ENCODE measurements at places on chromosomes 5 and 9.
A peak's percentile ranks its signal among the peaks of the same experiment; 100 is the strongest.

- peak; percentile 87 for DNase-seq
These were observed 28.1 kb upstream of the DAB2 start for GRCh38 chr5:39452846-39453245.

GRCh38 chr5:50863534-50864170 is 197.2 kb downstream of the PARP8 start:
- DNase-seq, result no peak

DNA sequence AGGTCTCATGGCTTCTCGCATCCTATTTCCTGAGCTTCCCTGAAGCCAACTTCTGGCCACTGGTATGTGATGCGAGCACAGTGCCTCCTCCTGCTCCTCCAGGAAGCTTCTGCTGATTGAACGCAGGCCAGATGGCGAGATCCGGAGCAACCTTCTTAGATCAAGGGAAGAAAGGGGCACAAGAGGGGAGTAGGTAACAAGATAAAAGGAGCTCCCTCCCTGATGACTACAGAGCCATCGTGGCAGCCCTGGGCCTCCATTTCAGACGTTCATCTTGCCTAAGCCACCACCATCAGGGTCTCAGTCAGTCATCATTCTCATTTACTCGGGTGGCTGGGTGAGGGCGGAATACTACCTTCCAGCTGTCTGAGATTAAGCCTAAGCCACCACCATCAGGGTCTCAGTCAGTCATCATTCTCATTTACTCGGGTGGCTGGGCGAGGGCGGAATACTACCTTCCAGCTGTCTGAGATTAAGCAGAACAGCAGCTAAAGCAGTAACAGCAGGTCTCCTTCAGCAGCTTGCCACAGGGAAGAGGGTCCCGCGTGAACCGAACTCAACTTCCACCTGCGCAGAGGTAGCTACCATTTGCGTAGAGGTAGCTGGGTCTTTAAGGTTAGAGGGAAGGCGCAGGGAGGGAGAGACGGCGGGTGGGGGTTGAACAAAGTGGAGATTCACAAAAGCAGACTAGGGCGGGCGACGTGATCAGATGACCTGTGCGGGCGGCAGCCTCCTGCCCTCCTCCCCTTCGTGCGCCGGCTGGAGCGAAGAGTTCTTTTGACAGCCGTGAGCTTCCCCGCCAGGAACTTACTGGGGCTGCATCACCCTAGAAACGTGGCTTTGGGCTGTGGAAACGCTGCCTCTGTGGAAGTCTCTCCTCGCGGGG is 27.9 kb upstream of the MGAT1 start:
- DNase-seq, result peak; percentile 34

DNA sequence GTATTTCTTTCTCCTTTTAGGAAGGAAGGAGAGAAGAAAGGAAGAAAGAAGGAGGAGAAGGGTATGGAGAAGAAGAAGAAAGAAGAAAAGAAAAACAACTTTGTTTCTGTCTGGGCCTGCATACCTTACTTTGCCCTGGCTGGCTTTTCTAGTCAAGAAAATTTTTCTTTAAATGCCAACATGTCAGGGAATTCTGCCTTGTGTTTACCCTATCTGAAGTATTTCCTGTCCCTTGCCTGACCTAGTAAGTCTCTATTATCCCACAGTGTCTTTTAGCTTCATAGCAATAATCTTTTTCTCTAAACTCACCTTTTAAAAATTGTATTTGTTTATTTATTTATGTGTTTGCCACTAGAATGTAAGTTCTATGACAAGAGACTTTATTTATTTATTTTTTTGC is 1864.1 kb downstream of the EFNA5 start:
- no peak for DNase-seq

GRCh38 chr9:133144904-133145851 is 18.5 kb downstream of the GBGT1 start:
- no peak for DNase-seq

DNA sequence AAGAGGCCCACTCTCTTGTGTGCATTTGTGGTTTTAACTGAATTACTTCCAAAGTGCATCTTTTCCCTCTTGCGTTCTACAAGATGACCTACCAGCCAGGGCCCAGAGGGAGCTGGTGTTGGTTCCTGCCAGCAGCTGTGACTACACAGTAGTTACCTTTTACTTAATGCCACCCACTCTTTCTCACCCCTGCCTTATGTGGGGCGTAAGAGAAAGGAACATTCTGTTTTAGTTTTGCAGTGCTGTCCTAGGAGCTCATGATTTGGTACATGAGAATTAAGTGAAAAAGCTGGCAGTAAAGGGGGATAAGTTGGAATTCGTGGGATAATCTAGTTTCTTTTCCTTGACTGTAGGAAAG is 45.4 kb downstream of the RCL1 start:
- DNase-seq, result no peak

GRCh38 chr9:107237873-107238272 is 45.2 kb upstream of the RAD23B start:
- no peak for DNase-seq

GRCh38 chr5:55864606-55865541 is 13.7 kb downstream of the IL31RA start:
- DNase-seq, result no peak

DNA sequence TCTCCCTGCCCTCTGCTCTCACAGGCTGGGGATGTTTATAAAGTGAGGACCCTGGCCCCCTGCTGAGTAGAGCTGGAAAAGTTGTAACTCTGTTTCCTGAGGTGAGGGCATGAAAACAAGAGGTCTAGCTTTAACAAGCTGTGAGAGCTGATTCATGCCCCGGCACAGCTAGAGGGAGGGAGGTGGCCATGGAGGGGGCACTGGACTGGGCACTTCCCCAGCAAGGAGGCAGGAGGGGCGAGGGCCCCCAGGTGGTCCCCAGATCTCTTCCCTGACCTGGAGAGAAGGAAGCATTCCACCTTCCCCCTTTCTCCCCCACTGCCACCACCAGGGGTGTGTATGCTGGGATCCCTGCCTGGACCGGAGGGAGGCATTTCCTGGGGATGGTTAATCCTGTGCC is at the start of gene MSMP:
TSS of gene MSMP (minus strand) at position 13 of the 400 bp plus-strand sequence. CDS start 147 bp downstream, outside the sequence.
- no peak for DNase-seq

GRCh38 chr9:130897848-130898551 is 1.4 kb upstream of the QRFP start:
- no peak for DNase-seq

GRCh38 chr5:137672001-137672400 is 63.9 kb downstream of the KLHL3 start:
- no peak for DNase-seq

DNA sequence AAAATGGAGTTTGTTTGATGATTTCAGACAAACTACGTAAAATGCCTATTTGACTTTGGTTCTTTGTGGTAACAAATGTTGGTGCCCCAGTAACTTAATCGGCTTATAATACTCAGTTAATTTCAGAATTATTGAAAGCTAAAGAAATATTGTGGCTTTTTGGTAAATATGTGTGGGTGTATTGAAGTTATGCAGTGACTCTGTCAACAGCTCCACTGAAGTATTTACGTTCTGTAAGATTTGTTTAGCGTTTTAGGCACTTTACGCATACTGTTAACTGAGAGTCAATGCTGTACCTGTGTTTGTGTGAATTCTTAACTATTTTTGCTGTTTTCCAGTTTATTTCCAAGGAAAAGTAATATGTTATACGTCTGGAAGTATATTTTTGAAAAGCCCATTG is 2.2 kb downstream of the RAD23B start:
- DNase-seq, result no peak

- DNase-seq, result no peak
These were observed 31.3 kb downstream of the ISOC1 start for GRCh38 chr5:129125819-129126218.

GRCh38 chr9:23431459-23431858 is 394.6 kb downstream of the ELAVL2 start:
- DNase-seq, result no peak

GRCh38 chr9:38263532-38263931 is 129.0 kb upstream of the ALDH1B1 start:
- peak; percentile 37 for DNase-seq

DNA sequence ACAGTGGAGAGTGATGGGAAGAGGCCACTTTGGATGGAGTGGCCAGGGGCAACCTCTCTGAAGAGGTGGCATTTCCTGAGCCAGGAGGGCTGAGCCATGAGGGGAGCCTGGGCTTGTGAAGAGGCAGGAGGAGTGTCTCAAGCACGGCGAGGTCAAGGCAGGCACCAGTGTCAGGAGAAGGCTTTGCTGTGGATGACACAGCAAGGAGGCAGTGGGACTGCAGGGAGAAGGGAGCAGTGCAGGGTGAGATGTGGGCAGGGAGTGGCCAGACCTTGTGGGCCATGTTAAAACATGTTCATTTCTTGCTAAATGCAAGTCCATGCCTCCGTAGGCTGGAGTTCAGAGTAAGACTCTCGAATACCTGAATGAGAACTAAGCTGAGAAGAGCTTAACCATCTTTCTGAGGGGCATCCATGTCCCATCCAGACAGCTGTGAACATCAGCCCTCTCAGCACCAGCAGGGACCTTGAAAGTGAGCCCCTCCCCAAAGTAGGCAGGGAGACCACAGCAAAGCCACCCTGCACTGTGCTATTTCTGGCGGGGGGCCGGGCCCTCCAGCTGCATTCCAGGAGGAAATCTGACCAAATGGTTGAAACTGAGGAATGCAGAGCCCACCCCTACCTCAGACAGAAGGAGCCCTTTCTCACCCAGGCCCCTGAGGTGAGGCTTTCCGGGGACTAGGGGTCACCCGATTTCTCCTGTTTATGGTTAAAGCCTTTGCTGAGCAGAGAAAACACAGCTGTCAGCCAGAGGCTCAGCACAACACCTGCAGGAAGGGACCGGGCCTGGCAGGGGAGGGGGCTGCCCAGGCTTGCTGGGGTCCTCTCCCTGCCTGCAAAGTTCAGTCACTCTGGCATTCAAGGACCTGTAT is 16.1 kb upstream of the ARSI start:
- DNase-seq, result no peak

DNA sequence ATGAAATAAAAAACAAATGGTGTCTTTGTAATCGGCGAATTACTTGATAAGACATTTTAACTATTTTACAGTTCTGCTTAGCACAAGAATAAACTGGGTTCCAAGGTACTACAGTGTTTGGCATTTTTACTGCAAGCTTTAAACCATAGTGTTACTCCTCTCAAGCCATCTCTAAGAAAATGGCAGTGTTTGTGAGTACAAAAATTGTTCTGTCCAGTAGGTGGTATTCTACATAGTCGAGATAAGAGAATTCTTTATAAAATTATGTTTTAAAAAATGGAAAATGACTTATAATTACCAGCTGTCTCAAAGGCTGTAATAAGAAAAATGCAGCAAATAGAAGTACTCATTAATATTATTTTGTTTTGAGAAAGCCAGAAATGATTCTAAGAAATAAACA is 3.2 kb downstream of the SMIM15 start:
- no peak for DNase-seq

DNA sequence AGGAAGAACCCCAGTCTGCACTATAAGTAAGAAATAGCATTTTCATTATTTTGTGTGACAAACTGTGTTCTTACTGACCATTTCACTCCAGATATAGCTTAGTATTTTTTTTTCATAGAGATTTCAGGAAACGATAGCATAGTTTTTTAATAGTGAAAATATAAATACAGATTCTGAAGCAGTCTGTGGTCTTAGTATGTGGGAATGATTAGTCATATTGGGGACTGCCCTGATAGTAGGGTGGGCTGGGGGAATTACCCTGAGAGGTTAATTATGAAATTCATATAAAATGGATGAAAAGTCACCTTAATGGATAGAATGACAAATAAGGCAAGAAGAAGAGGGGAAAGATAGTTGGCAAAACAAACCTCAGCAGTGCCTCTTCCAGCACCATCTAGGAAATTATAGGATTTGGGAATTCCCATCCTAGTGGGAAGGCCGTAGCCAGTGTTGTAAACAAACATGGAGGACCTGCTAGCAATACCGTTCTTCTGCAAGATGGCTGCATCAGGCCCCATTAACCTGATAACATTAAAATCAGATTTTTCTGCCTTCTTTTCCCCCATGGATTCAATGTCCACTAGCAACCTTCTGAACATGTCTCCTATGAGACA is 23.7 kb upstream of the NR3C1 start:
- no peak for DNase-seq

DNA sequence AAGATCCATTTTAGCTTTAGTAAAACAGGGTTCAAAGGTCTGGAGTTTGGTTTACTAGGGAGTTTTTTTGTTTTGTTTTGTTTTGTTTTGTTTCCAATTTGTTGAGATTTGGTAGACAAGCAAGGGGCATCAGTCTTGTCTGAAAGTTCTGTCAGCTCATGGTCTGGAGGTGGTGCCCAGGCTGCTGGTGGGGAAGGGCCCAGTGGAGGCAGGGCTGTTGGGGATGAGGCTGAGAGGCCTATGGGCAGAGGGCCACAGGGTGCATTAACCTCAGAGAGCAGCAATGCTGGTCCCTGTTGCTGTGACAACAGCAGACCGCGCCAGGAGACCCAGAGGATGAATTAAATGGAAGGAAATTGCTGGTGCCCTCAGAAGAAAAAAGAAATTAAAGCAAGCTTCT is 174.5 kb downstream of the FGF1 start:
- DNase-seq, result no peak

DNA sequence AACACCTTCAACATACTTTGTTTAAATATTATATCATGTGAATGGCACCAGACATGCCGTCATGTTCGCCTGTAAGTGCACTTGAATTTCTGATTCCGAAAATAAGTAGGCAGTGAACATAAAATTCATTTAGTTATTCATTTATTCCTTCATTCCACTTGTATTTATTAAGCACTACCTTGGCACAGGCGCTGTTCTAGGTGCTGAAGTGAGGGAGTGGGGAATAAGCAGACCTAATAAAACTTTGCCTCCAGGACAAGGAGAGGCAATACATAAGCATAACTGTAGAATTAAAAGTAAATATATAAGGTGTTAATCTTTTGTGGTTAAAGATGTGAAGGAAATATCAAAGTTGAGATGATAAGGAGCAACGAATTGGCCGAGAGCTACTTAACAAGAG is 297.4 kb downstream of the TENT4A start:
- no peak for DNase-seq

DNA sequence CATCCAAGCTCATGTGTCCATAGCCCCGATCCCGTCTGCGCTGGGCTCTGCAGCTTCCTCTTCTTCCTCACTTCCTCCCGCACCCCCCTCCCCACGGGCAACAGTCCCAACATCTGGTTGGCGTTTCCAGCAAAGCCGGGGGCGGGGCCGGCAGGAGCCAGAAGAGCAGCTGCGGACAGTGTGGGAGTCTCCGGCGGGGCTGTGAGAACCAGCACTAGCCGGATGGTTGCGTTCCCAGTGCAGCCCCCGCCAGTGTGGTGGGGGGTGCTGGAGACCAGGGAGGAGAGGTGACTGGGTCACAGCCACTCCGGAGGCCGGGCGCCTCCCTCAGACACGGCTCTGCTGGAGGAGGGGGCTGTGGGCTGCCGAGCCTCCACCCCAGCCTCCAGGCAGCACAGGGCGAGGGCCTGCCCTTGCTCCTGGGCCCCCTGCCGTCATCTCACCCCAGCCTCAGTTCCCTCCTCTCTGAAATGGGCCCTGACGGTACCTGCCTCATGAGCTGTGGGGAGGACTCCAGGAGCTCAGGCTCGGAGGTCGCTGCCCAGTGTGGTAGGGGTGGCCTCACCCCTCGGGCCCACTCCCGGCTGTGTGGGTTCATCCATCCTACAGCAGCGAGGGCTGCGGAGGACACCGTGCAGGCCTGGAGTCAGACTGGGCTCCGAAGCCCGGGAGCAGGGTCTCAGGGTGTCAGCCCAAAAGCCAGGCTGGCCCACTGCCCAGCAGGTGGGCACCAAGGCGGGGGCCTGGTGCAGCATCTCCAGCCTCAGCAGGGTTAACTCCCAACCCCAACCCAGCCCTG is 41.5 kb upstream of the NOTCH1 start:
- peak; percentile 71 for DNase-seq

GRCh38 chr5:11110128-11110527 is 349.1 kb upstream of the DAP start:
- no peak for DNase-seq
